Islet precursor cell (in vitro differentiated cells): ENCODE measurements at places on chromosomes 6 and 20.

- DNase-seq, result no peak
Observed at GRCh38 chr20:45467172-45467571, 2.4 kb upstream of the WFDC2 start.

- no peak for DNase-seq
Observed at GRCh38 chr6:110325197-110325596, 33.0 kb downstream of the METTL24 start.

DNA sequence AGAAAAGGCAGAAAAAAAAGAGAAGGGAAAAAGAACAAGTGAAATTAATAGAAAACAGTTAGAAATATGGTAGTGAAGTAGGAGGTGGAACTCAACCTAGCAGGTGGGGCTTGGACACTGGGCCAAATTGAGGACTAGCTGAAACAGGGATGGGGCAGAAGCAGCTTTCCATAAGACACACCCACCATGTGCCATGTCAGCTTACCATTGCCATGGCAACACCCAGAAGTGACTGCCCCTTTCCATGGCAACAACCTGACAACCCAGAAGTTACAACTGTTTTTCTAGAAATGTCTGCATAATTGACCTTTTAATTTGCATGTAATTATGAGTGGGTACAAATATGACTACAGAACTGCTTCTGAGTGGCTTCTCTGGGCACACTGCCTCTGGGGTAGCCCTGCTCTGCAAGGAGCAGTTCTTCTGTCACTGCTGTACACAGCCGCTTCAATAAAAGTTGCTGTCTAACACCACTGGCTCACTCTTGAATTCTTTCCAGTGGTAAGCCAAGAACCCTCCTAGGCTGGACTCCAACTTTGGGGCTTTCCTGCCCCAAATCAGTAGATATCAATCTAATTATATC is 35.9 kb upstream of the SLC24A3 start:
- no peak for DNase-seq

DNA sequence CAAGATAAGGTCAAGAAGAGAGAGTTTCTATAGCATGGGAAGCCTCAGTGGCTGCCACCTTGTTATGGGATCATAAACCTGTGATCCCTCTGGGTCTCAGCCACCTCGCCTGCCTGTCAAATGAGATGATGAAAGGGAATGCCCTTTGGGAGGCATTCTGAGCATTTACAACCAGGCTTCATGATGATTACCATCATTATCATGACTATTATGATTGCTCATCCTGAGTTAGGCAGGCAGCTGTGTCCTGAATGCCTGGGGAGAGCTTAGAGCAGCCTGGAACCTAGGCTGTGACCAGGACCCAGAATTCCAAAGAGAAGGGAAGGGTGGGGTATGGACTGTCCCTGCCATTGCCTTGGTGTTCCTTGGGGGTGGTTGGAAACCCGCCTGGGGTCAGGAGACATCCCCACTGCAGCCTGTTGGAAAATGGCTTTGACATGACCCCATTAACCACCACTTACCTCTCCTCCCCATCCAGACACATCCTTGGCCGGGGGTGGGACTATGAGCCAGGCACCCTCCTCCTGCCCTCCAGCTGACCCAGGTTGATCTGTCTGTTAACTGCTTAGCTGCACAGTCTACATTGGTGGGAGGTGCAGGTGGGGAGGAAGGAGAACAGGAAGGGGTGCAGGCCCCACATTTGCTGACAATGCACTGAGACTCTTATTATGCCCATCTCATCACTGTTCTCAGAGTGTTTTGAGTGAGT is 51.9 kb downstream of the LRFN2 start:
- peak; percentile 77 for DNase-seq
